ENCODE measurements at places on chromosomes 16 and 17. TPM values are rescaled to one million over a fixed set of nuclear protein-coding genes. Genes with fewer than 3 reads are reported as not detected.

Gene MYCBPAP
- 4.4 TPM for total RNA-seq

Gene UTS2R
- not detected for total RNA-seq

Gene ZG16
- total RNA-seq, result not detected

Gene FBXW10
- total RNA-seq, result not detected

Gene NAT9
- 42.1 TPM for total RNA-seq

Gene PMFBP1
- total RNA-seq, result 5.0 TPM

Gene FLCN
- total RNA-seq, result 53.0 TPM

Gene SLC5A2
- total RNA-seq, result 1.0 TPM

GRCh38 chr16:66507731-66508239 is 42.1 kb downstream of the TK2 start:
- no peak for DNase-seq

GRCh38 chr17:66963521-66963908 is 992 bp upstream of the CACNG4 start:
- DNase-seq, result no peak

- no peak for DNase-seq
Measured at GRCh38 chr16:88760424-88761142, 24.4 kb downstream of the PIEZO1 start.

DNA sequence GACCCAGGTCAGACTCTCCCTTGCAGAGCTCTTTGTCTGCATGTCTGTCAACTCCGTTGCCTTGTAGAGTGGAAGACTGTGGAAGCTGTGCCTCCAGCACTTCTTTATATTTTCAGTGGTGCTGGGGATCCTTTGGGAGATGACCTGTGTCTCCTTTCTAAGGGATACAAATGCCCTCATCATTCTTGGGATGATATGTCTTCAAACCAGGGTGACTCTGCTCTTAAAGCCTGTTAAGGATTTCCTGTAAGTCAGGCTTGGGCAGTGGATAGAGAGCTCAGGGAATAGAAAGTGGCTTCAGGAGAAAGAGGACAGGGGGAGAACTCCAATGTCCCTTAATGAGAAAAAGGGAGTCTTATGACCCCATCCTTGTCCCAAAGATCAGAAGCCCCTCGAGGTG is 1.5 kb downstream of the HOXB3 start:
- DNase-seq, result no peak

GRCh38 chr16:88499836-88500251 is 46.8 kb downstream of the ZFPM1 start:
- DNase-seq, result no peak

DNA sequence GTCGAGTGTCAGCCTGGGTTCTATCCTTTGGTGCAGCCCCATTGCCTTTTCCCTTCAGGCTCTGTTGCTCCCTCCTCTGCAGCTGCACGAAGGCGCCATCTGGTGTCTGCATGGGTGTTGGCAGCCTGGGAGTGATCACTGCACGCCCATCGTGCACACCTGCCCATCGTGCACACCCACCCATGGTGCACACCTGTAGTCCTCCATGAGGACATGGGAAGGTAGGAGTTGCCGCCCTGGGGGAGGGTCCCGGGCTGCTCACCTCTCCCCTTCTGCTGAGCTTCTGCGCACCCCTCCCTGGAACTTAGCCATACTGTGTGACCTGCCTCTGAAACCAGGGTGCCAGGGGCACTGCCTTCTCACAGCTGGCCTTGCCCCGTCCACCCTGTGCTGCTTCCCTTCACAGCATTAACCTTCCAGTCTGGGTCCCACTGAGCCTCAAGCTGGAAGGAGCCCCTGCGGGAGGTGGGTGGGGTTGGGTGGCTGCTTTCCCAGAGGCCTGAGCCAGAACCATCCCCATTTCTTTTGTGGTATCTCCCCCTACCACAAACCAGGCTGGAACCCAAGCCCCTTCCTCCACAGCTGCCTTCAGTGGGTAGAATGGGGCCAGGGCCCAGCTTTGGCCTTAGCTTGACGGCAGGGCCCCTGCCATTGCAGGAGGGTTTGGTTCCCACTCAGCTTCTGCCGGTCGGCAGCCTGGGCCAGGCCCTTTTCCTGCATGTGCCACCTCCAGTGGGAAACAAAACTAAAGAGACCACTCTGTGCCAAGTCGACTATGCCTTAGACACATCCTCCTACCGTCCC is 2.9 kb downstream of the CTRL start:
- peak; percentile 81 for DNase-seq

DNA sequence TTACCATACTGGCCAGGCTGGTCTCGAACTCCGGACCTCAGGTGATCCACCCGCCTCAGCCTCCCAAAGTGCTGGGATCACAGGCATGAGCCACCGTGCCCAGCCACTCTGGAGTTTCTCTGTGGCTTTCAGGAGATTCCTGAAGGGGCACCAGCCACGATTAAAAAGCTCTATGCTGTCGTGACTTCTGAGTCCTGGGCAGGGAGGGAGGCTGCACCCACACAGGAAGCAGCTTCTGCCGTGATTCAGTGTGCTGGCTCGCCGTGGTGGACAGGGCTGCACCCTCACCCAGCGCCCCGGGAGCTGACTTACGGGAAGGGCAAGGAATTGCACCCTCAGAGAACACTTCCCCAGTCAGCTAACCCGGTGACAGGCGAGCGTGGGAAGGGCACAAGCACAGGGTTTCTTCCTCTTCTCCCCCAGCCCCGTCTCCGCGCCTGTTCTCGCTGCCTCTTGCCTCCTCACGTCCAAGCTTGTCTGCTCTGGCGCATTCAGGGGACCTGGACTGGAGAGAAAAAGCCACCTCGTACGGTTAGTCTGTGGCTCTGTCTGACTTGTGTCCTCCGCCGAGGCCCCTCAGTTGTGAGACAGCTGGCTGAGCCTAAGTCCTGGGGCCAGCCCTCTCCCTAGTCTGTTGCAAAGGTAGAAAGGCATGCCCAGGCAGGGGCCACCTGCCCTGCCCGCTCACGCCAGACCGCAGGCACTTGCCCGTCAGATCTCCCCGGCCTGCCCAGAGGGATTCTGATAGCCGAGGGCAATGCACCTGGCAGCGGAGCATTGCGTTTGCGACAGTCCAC is 145.0 kb downstream of the SEC14L1 start:
- DNase-seq, result no peak

DNA sequence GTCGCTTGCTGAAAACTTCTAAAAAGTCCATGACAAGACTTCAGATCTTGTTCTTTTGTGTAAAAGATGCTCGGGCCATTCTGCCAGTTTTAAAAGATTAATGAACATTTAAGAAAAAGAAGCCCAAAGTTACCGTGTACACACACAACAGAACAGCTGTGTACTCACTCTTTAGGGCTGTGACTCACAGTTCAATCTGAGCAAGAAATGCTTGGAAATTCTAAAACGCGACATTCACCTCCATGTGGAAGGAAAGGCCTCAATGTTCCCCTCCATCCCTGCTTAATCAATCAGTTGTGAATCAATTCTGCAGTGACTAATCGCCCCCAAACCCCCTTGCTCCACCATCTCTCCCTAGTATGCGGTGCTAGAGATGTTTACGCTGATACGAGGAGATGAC is 609.9 kb upstream of the SALL1 start:
- no peak for DNase-seq

DNA sequence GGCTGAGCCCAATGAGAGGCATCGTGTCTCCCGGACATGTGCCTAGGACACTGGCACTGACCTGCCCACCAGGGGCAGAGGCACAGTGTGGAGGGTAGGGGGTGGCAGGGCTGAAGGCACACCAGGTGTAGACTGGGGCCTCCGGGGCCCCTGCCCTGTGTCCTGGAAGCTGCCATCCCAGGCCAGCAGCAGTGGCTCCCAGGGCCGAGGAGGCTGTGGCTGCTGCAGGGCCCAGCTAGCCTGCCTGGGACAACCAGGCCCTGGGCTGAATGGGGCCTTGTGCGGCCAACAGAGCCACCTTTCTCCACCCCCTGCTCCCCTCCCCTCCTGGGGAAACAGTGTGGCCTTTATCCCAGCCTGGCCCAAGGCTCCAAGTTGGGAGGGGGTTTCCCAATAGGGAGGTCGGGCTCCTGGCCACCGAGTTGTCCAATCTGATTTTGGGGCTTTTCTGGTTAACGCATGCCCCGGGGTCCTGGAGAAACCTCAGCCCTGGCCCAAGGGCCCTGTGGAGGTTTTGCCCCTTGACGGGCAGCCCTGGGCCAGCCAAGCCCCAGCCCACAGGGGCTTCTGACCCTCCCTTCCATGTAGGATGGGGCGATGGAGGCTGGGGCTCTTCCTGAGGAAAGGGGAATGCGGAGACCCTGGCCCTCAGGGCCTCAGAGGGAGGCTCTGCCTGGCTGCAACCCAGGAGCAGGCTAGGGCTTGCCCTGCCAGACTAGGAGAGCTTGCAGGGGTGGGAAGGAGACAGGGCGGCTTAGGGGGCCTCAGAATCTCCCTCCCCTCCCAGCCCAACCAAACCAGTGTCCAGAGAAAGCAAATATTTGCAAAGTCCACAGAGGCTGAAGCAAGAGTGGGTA is 4.2 kb downstream of the MTSS2 start:
- no peak for DNase-seq

DNA sequence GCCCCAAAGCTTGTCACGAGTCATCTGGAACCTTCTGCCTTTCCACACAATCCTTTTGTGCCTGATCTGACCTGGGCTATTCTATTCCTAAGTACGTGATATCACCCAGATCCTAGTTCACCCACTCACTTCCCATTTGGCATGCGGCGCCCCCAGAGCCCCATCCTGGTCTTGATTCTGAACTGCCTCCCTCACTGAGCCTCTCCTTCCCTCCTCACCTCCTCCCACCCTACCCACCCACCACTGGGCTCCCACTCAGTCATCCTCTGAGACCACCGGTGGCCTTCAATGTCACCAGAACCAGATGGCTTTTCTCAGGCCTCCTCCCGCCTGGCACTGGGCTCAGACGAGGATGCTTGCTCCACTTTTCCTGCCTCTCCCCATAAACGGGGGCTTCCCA is 18.5 kb downstream of the WDR45B start:
- no peak for DNase-seq

- DNase-seq, result no peak
Measured at GRCh38 chr16:73240920-73241319, 193.0 kb upstream of the ZFHX3 start.

DNA sequence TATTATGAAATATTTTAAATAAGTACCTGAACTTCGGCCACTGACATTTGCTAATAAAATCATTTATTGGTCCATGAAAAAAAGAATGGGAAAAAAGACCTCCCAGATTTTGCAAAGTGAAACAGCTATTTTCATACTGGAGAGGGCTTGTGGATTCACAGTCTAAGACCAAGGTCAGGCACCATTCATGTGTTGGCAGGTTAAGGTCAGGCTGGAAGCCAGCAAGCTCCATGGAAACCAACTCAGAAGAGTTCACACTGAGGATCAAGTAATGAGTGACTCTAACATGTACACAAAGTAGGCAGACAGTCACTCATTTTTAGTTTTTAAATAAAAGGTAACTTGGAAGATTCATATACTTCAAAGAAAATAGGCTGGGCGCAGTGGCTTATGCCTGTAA is 3.4 kb downstream of the DNAJA2 start:
- no peak for DNase-seq

GRCh38 chr17:38457577-38458371 is 29.5 kb downstream of the ARHGAP23 start:
- no peak for DNase-seq

- DNase-seq, result peak; percentile 35
Measured at GRCh38 chr17:17355426-17355825, 52.3 kb downstream of the NT5M start.

- DNase-seq, result no peak
Measured at GRCh38 chr16:28607116-28607623, 2.7 kb downstream of the SULT1A1 start.

DNA sequence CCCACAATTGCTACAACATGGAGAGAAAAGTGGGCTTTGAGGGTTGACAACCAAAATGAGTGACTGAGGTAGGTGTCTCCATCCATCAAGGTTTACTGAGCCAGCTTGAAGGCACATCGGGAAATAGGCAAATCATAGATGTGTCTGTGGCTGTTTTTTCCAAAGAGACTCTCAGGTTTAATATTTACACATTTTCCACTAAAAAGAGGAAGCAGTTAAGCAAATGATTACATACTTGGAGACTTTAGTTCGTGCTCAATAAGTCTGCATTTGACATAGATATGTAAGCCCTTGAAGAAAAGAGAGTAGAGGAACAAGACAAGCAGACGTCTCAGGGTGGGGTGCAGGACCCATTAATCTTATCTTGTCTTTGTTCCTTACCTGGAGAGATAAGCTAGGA is 148.9 kb upstream of the COX10 start:
- no peak for DNase-seq

DNA sequence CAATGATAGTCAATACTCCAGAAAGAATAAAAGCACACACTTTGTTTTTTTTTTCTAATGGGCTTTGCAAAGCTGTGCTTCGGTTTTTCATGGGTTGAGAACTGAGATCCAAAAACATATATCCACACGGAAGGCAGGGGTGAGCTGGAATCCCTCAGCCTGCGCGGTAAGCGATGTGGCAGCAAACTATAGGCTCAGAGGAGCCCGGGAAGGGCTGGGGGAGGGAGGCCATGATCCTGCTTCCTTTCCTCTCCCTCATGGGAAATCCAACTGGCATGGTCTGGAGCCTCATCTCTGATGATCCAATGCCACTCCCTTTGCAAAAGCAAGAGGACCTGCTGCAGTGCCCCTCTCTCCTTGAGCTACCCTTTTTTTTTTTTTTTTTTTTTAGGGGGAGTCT is 8.2 kb downstream of the RBFOX3 start:
- no peak for DNase-seq

DNA sequence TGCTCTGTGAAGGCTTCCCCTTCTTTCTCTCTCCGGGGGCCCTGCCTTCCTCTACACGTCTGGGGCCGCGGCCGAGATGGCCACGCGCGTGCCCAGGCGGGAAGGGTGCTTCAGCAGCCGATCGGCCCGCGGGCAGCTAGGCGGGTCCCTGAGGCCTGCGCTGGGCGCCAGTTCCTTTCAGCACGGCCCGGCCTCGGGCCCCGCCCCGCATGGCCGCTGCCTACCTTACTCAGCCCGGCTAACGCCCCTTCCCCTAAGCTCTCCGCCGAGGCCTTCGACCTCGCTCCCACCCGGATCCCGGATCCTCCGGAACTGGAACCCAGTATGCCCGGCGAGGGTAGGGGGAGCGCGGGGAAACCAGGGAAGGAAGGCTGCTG is 335 bp downstream of the TMEM11 start:
- DNase-seq, result no peak

Measured in activated naive CD8-positive, alpha-beta T cell treated with anti-CD3 and anti-CD28 coated beads, Interleukin-2, amount 10 ng/mL, durations not matched to agents 7 days and 5 days (primary cell).